HT1080 (cell line): ENCODE measurements at places on chromosomes 2 and 18. TPM values are rescaled to one million over a fixed set of nuclear protein-coding genes. Genes with fewer than 3 reads are reported as not detected.
A peak's percentile ranks its signal among the peaks of the same experiment; 100 is the strongest.

Gene SPP2
- total RNA-seq = 0.23 TPM in 1 of 2 replicates, not detected in the other

Gene KLHL41
- not detected in 2 replicates for total RNA-seq

Gene ARHGAP15
- 0.13 TPM in 1 of 2 replicates, not detected in the other for total RNA-seq

Gene SP9
- total RNA-seq = not detected in 2 replicates

Gene FSHR
- not detected in 2 replicates for total RNA-seq

Gene DSEL
- 4.6 and 4.9 TPM in 2 replicates for total RNA-seq

GRCh38 chr2:55136138-55136541 is 85.9 kb upstream of the RTN4 start:
- DNase-seq = no peak

DNA sequence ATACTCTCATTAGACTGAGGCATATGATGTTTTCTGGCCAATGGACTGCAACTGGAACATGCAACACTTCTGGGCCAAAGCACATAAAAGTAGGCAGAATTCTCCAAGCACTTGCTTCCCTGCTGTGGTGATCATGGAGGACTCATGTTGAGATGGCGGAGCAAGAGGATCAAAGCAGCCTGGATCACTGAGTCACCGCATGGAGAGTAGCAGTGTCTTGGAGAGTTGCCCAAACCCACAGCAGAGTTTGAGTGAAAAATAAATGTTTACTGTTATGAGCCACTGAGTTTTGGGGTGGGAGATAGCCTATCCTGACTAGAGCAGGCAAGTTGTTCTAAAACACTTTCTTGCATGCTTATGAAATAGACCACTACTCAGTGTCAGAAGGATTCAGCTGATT is 359.5 kb downstream of the ZNF521 start:
- DNase-seq = peak; percentile 46

DNA sequence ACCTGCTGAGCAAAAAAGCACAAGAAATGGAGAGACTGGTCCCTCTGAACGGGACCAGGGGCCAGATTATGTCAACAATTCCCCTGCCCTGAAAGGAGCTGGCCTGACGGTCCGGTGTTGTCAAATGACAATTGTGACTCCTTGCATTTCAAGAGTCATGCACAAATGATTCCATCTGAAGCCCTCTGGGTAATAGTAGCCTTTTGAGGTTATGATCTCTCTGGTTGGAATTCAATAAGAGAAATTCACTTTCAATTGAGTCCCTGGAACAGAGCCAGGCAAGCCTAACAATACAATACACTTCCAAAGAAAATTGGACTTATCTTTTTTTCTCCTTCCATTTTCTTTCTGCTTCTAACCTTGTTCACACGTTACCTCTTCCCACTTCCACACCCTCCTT is 116.9 kb downstream of the C1D start:
- no peak for DNase-seq

DNA sequence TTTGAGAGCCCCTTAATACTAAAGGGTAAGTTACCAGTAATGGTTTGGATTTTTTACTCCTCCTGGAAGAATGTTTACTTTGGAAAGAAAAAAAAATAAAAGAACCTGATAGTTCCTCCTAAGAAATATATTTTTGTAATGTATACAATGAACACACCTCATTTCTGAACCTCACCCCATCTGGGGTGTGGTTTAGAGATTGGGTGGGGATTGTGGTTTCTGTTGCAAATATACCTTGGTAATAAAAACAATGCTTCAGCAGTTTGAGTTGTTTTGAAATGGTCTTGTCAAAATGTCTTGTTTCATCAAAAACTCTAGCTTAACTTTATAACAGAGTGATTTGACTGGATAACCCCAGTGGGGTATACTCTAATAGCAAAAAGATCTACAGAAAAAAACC is 448.9 kb upstream of the MEIS1 start:
- no peak for DNase-seq

- peak; percentile 92 for DNase-seq
Observed at GRCh38 chr2:25885933-25886332, 7.6 kb upstream of the ASXL2 start.

- DNase-seq = no peak
Observed at GRCh38 chr2:184814421-184814820, 216.1 kb downstream of the ZNF804A start.

- DNase-seq = no peak
Observed at GRCh38 chr2:37921781-37922180, 3.3 kb upstream of the RMDN2 start.

- DNase-seq = no peak
Observed at GRCh38 chr2:72013726-72014125, 133.9 kb downstream of the CYP26B1 start.

DNA sequence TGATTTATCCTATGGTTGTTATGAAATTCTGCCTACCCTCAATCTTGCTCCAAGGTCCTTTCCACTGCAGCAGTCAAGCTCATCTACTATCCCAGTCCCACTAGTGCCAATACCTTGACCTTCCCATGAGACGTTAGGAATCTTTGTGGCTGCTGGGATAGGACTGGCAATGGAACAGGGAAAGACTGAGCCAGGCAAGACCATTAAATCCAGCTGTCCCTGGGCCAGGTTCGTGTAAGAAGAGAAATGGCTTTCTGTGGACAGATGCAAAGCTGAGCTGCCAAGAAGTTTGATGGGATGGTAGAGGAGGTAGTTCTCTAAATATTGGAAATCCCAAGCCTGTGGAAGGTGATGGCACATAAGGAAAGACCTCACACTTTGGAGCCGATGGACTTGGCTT is 50.1 kb upstream of the TMEM17 start:
- no peak for DNase-seq

DNA sequence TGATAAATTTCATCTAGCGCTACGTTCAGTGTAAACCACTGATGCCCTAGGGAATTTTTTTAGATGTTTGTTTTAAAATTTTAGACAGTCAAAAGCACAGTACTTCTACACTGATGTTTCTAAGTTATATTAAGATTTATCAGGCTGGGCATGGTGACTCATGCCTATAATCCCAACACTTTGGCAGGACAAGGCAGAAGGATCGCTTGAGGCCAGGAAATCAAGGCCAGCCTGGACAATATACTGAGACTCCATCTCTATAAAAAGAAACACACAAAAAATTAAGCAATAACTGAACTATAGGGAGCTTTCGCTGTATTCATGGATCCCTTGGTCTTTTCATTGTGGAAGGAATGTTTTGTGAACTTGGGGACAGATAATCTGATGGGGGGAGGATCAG is 50.6 kb upstream of the MAPRE2 start:
- peak; percentile 23 for DNase-seq

DNA sequence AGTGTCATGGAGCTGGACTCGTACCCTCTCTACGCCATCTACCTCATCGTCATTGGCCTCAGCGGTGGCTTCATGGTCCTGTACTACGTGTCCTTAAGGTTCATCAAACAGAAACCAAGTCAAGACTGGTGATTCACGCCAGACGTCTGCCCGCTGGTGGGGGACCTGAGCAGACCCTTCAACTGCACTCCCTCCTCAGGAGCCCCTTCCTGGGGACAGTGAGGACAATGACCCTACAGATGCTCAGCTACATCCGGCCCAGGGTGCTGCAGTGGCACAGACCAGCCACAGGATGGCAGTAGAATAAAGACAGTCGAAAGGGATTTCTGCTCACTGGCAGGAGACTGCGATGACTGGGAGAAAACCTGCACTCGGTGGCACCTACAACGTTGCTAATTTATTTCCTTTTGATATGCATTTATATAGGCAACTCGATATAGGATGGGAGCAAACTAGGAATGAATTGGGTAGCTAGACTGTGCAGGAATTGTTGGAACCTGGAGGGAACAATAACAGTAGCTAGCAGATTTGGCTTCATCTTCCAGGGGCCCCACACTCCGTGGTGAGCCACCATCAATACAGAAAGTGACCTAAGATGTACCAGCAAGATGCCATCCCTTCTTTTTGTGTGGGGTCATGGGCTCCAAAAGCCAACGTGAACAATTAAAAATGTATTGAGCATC is 39.2 kb downstream of the ABCG8 start:
- peak; percentile 48 for DNase-seq

GRCh38 chr2:51107841-51108240 is 75.9 kb upstream of the NRXN1 start:
- no peak for DNase-seq

DNA sequence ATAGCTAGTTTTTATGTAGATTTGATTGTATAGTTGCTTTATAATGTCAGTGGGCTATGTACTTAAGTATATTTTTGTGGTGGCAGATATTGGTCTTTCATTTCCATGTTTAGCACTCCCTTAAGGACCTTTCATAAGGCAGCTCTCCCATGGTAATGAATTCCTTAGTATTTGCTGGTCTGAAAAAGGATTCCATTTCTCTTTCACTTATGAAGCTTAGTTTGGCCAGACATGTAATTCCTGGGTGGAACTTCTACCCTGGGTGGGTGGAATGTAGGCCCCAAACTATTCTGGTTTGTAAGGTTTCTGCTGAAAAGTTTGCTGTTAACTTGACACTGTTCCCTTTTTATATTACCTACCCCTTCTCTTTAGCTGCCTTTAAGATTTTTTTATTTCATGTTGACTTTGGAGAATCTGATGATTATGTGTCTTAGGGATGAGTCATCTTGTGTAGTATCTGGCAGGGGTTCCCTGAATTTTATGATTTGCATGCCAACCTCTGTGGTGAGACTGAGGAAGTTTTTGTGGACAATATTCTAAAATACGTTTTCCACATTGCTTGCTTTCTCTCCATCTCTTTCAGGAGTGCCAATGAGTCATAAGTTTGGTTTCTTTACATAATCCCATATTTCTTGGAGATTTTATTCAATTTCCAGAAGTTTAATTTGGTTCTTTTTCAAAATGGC is 65.4 kb upstream of the VRK2 start:
- peak; percentile 87 for DNase-seq

- DNase-seq = no peak
Observed at GRCh38 chr18:9834551-9834950, 51.2 kb upstream of the TXNDC2 start.

DNA sequence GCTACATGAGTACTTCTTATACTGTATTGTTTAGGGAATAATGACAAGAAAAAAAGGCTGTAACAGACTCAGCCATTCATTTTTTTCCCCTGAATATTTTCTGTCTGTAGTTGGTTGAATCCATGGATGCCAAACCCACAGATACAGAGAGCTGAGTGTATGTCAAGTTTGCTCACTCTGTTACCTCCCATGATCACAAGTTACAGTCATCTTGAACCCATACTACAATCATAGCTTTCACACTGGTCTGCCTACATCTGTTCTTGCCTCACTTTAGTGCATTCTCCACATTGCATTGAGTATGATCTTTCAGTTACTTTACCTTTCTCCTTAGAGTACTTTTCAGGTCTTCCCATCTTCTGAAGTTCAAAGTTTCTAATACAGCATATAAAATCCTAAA is 94.0 kb downstream of the BIRC6 start:
- DNase-seq = no peak

DNA sequence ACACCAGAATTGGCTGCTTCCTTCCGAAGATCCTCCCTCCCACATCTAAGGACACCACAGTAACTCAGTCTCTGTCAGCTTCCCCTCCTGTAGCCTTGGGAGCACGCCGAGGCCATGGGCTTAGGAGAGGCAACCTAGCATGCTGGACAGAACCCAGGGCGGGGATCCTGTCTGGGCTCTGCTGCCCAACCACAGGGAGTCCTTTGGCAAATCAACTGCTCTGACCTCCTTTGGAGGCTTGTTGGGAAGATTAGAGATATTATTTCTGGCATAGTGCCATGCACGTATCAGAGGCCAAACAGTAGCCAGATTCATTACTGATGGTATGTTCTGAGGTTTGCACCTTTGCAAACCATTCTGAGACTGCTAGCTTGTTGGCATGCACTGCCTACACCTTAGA is 262.7 kb upstream of the EPAS1 start:
- DNase-seq = no peak

GRCh38 chr2:219713110-219713509 is 85.7 kb downstream of the SLC4A3 start:
- DNase-seq = peak; percentile 77

DNA sequence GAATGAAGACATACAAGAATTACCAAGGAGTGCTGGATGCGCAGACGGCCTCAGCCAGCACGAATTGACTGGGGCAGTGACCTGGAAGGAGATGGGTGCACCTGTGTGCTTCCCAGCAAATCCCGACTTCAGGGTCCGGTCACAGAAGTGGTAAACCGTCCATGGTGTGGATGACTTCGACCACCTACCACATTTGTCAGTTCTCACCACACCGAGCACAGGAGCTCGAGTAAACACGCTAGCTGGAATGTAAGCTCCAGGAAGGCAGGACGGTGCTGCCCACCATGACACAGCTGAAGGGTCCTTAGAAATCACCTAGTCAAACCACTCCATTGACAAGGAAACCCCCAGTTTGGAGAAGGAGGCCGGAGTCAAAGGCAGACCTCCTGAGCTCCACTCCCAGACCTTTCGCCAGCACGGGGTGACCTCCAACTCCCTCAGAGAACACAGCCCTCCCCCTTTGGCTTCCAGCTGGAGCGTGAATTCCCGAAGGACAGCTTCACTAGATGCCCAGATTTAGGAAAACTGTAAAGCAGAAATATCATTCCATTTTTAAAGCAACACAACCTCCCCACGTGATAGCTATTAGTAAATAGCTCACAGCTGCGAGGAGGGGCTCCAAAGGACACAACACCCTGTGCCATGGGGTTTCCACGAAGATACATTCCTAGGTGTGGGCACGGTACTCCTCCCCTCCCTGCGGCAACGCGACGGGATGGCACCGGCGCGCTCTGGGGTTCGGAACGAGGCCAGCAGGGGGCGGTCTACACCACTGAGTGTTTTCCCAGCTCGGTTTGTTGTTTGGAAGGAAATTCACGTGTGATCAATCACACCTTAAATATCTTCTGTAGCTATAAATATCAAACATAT is 34.1 kb upstream of the GNAL start:
- DNase-seq = no peak

- DNase-seq = no peak
Observed at GRCh38 chr2:130850788-130851623, 14.3 kb downstream of the ARHGEF4 start.

GRCh38 chr2:213167271-213167930 is 16.0 kb upstream of the IKZF2 start:
- no peak for DNase-seq

GRCh38 chr2:38978296-38978903 is 88.7 kb downstream of the ARHGEF33 start:
- no peak for DNase-seq

DNA sequence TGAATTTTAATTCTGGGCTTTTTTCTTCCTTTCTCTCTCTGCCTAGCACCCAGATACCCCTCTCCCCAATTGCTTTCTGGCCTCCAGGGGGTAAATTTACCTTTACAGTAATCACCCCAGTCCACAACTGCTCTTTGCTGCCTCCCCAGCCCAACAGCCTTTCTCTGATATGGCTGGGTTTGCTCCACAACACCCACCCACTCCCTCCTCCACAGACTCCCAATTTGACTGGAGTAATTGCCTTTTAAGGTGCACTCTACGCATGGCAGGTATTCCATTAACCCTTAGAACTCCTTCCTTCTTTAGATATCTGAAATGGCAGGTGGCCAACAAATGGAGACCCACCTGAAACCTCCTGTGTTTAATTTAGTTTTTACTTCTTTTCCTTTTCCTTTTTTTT is 3.6 kb downstream of the CELF4 start:
- no peak for DNase-seq

- no peak for DNase-seq
Observed at GRCh38 chr2:98541906-98542305, 66.4 kb downstream of the COA5 start.

- peak; percentile 11 for DNase-seq
Observed at GRCh38 chr2:40360652-40361051, 91.2 kb downstream of the SLC8A1 start.
